ENCODE measurements at places on chromosomes 5 and 9.

GRCh38 chr9:107422189-107423185, 67.1 kb downstream of the KLF4 start:
- no peak for DNase-seq

- DNase-seq = no peak
Observed at GRCh38 chr9:134211811-134212485, 47.6 kb upstream of the RNU6ATAC start.

- DNase-seq = no peak
Observed at GRCh38 chr9:129749575-129749974, 3.3 kb downstream of the PTGES start.

DNA sequence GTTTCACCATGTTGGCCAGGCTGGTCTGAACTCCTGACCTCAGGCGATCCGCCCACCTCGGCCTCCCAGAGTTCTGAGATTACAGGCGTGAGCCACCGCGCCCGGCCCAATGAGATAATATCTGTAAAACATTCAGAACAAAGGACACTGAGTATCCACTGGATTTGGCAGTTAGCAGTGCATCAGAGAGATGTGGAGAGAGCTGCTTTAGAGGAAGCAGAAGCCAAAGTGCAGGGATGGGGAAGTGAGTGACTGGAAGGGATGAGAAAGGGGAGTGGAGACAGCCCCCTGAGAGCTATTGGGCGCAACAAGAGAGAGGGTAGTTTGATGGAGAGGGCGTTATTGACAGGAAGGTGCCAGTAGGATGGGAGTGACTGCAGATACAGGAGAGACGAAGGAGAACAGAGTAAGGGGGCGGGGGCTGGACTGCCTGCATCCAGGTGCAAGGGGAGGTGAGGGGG, 157.5 kb upstream of the SHB start:
- DNase-seq = no peak

DNA sequence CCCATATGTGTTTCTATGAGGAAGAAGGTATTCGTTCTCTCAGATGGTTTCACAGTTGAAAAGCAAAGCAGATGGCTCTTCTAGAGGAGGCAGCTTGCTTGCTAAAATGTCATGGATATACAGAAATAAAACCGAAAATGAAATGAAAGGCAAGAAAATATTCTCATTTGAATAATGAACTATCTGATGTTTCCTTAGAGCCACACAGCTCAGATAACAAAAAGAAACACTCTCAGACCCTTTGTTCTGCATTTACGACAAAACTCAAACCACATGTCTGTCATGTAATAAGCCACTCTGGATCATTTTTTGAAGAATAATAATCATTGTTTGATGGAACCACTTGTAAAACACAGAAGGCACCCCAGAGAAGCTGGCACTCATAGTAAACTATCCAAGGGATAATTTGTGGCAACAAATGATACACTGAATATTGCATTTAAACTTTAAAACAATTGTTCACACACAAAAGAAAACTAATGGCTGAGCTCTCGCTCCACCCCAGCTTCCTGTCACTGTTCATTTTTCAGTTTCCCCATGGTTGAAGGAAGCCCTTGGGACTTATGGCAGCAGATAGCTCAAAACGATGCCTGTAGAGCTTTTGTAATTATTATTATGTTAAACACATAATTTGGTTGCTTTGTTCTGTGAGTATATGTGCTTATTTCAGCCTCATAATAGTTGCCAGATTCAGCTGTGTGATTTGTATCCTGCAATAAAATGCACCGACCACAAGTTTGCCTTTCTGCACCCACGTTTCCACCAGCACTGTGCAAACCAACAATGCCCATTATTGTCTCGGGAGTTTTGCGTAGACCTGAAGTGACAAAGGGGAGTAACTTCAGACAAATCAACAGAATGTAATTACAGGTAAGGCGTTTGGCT, 256.0 kb downstream of the TMEM167A start:
- DNase-seq = no peak

- DNase-seq = no peak
Observed at GRCh38 chr9:122463828-122464632, 13.7 kb downstream of the OR1J1 start.

GRCh38 chr5:108637134-108637533, 110.6 kb upstream of the FER start:
- no peak for DNase-seq

- no peak for DNase-seq
Observed at GRCh38 chr9:6049798-6050197, 34.4 kb upstream of the RANBP6 start.

DNA sequence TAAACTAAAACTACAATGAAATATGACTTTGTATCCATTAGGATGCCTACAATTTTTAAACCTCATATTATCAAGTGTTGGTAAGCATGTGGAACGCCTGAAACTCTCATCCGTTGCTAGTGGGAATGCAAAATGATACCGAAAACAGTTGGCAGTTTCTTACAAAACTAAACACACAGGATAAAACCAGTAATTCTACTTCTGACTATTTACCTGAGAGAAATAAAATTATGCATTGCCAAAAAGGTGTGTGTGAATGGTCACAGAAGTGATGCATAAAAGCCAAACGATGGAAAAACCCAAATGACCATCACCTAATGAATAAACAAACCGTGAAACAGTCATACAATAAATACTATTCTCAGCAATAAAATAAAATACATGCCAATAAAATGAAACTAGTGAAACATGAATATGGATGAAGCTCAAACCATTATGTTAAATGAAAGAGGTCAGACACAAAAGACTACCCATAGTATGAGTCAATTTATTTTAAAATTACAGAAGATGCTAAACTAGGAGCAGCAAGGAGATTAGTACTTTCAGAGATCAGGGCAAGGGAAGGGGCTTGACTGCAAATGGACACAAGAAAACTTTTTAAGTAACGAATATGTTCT, 13.4 kb downstream of the AUH start:
- no peak for DNase-seq

- no peak for DNase-seq
Observed at GRCh38 chr5:133996683-133997252, 8.0 kb downstream of the VDAC1 start.

- no peak for DNase-seq
Observed at GRCh38 chr5:88805151-88805784, 77.7 kb downstream of the MEF2C start.

- DNase-seq = no peak
Observed at GRCh38 chr5:76820526-76820890, 1.7 kb downstream of the F2RL1 start.

DNA sequence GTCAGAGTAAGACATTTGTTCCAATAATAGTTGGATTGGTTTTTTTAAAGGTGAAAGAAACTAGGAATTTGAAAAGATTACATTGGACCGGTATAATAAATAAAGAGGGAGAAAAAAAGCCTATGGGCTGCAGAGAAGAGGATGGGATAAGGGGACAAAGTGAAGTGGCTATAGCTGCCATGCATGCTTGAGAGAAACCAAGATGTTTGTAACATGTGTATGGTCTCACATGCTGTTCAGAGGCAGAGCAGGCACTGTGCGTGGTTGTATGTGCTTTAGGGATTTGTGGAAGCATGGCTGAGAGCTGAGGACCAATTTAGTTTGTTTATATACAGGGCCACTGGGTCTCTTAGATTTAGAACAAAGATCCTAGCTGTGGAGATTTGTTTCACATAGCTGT, 32.7 kb downstream of the LNPEP start:
- DNase-seq = no peak

DNA sequence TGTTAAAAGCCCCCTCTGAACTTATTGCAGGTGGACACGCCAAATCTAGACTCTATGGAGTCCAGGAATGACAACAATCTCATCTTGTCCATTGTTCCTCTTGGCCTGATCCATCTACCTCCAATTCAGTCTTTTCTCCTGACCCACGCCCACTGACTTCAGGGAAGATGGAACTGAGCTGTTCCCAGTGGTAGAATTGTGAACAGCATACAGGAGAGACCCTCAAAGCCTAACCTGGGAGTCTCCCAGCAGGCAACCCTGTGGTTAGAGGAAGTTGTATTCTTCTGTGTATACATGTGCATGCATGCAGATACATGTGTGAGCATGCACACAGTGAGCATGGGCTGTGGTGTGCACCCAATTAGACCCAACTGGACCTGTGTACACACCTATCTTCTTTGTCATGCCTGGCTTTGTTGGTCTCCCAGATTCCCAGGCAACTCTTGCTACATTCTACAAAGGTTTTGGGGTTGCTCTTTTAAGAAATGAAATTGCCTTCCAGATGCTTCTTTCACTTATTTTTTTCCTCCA, 286.0 kb downstream of the ZSWIM6 start:
- DNase-seq = no peak

DNA sequence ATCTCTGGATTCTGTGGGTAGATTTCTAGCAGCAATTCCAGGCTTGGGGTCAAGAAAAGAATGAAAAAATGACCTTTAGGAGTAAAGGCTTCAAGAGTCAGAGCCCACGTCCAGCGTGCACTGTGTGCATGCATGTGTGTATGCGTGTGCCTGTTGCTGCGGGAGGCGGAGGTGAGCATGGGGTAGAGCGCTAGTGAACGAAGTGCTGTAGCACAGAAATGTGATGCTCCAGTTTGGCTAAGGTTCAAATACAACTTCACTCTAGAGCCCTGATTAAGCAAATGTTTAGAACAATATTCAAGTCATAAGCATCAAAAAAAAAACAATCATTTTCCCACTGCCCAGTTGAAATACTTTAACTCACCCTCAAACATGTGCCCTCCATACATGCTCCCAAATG, 403.9 kb downstream of the ZNF608 start:
- DNase-seq = no peak

- no peak for DNase-seq
Observed at GRCh38 chr9:69499959-69500358, 172.2 kb downstream of the APBA1 start.

DNA sequence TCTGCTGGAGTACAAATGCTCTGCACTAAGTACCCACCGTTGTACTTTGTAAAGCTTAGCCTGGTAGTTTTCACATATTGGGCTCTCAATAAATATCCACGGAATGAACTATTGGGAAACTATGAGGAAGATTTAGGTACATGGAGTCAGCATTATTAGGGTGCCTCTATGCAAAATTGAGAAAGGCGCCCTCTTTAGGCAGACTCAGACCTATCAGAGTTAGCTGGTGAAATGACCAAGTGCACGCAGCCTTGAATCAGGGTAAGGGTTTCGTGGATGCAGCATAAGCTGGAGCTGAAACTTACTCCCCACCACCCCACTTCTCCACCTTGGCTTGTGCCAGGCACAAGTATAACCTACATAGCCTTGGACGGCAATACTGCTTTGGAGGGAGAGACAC, 1178.8 kb upstream of the DMAC1 start:
- no peak for DNase-seq

GRCh38 chr5:177390363-177391300, 6.4 kb downstream of the SLC34A1 start:
- peak; percentile 86 for DNase-seq

- DNase-seq = no peak
Observed at GRCh38 chr9:21589344-21590056, 107.4 kb upstream of the IFNE start.

GRCh38 chr5:74394528-74394915, 246.0 kb downstream of the ENC1 start:
- no peak for DNase-seq
